ENCODE measurements at places on chromosomes 6 and 20.

DNA sequence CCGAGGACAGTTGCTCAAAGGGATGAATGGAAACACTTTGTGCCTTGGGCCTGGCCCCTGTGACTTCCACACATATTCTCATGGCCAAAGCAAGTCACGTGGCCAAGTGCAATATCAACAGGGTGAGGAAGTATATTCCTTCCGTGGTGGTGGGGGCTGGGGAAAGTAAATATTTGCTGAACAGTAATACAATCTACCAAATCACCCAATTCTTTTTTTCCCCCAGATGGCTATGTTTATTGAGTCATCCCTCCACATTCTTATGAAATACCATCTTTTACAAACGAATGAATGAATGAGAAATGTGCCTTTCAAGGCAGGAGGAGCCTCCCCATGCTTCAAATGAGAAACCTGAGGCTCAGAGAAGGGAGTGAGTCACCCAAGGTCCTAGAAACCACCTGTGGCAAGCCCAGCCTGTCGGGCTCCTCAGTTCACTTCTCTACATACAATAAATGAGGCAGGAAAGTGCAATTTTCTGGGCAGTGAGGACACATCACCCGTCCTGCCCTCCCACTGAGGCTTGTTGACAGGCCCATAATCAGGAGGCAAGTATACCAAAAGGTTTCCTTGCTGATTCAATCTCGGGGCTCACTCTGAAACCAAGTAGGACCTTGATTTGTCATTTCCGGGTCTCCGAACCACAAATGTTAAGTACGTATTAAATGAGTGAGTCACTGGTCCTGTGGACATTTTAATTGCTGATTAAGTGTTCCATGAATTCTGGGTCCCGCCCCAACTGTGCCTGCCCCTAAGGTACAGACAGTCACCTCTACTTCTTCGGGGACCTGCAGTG lies 25.3 kb upstream of the TOP1 start:
- peak; percentile 76 for DNase-seq

GRCh38 chr20:62409931-62410745 lies 3.1 kb upstream of the CABLES2 start:
- DNase-seq, result peak; percentile 70

DNA sequence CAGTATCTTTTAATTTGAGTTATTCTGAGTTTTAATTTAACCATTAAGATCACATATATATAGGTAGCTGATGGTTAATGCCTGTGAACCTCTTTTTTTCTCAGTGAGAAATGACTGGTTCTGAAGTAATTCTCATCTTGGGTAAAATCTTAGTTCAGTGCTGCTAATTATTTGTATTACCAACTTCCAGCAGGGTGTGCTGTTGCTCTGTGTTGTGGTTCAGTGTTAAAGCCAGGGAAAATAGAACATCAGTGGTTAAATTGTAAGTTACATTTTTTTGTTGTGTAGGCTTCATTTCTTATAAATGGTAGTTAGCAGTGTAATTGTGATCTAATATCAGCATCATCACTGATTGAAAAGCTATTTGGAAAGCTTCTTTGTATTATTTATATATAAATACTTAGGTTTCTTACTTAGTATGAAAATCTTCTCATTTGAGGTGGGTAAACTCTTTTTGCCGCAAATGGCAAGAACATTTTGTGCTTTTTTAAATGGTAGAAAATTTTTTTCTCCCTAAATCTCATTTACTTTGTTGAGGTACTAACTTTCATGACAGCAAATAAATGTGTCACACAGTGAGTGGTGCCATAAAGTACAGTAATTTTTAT lies 43.7 kb downstream of the CDC5L start:
- peak; percentile 71 for DNase-seq

DNA sequence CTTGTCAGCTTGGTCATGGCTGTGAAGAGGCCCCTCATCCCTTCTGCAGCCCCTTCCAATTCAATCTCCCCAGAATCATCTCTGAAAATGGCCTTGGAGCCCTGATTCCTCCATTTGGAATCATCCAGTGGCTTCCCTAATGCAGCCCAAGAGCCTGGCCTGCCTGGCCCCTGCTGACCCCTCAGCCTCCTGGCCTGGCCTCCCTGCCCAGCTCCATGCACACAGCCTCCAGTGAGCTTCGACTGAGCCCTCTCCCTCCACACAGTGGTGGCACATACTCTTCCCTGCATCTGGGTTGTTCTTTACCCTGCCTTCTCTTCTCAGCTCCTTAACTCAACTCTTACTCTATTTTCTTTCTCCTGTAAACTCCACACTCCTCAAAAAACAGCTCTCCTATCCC lies 120.9 kb downstream of the ANKRD60 start:
- DNase-seq, result no peak

GRCh38 chr20:12833861-12834260 lies 174.9 kb upstream of the SPTLC3 start:
- no peak for DNase-seq

- peak; percentile 69 for DNase-seq
Measured at GRCh38 chr20:45011108-45011526, 44.8 kb downstream of the STK4 start.

DNA sequence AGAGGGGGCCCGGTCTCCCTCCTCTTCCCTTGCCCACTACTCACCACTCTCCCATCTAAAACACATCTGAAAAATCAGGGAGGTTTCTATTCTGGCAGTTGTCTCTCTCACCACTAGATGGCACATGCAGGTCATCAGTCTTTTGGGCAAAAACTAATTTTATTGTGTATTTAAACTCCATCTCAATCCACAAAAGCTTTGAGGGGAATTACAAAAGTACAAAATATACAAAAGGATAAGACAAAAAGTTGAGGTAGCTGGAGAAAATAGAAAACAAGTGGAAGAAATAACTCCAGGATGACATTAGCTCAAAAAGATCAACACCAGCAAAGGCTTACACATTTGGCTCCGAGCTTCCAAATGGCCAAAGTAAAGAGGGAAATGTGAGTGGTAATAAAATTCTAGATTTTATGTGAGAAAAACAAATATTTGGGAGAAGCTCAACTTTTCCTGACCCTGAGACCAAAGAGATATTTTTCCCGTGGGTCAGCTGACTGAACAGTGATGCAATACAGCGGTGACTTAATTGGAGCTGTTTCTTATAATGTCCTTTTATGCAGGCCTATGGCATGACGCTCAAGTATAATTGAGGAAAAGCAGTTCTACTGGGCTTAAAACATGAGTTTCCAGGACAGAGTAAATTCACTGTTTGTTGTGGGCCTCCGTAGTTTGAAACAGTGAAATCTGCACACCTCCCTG lies 79.8 kb upstream of the CHD6 start:
- DNase-seq, result no peak

DNA sequence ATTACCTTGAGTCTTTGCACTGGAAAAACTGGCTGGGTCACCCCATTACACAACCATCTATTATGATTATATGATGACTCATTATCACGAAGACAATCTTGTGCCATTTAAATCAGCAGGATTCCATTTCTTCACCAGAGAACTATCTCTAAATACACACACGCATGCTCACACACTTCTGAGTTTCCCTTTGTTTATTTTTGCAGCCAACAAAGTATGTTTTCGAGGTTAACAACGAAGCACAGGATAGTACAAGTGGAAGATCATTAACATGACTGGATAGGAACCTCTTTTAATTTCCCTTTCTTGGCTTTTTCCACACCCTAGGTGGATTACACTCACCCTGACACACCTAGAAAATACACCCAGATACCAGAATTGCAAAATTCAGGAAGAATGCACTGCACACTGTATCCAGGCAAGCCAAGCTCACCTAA lies 18.9 kb downstream of the PERP start:
- peak; percentile 27 for DNase-seq

DNA sequence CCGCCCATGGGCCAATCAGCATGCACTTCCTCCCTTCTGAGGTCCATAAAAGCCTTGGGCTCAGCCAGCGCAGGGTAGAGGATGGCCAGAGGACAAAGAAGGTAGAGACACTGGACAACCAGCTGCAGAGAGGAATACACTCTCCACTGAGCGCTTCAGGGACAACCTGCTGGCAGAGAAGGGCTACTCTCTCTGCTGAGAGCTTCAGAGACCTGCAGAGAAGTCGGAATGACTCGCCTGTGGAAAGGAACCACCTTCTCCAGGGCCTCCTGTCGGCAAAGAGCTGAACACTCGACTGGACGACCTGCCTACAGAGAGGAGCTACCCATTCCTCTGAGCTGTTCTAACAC lies 31.4 kb upstream of the SLA2 start:
- DNase-seq, result no peak

DNA sequence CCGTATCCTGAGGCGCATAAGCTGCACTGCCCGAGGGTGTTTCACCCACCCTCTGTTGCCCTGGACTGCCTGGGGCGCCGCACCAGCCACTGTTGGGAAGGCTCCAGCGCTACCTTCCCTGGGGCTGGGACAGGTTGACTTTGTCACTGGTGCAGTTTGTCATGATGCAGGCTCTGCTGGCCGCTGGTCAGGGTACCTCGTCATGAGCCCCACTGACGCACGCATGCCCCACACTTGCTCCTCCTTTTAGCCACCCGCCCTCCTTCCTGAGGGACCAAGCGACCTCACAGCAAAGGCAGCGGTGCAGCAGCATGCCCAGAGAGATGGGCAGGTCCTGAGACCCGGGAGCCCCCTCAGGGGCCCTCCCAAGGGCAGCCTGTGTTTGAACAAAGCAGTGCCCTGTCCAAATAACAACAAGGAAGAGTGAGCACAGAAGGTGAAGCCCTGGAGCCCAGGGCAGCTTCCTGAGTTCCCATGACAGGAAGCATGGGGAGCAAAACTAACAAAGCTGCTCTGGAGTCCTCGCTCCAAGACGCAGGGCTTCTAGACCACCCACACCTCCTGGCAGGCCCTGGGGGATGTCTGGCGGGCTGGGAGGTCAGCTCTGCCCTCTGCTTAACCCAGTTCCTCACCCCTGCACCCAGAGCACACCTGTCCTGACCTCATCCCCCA lies 50.1 kb upstream of the SMOC2 start:
- peak; percentile 37 for DNase-seq
